ENCODE measurements at places on chromosomes 5 and 9. TPM values are rescaled to one million over a fixed set of nuclear protein-coding genes. Genes with fewer than 3 reads are reported as not detected.

Gene BTNL8
- total RNA-seq: not detected

- no peak for DNase-seq
Measured at GRCh38 chr5:150780187-150780692, 1.7 kb downstream of the SMIM3 start.

- no peak for DNase-seq
Measured at GRCh38 chr9:134663084-134663483, 21.5 kb downstream of the COL5A1 start.

GRCh38 chr9:92607773-92608172 lies 62.2 kb downstream of the IPPK start:
- no peak for DNase-seq

Measured in endodermal cell (in vitro differentiated cells).